ENCODE measurements at places on chromosomes 4 and X.

GRCh38 chrX:130575831-130576389 lies 174.1 kb downstream of the RBMX2 start:
- DNase-seq: no peak

GRCh38 chr4:177371461-177371860 lies 61.8 kb downstream of the NEIL3 start:
- no peak for DNase-seq

GRCh38 chr4:55214172-55214571 lies 88.8 kb upstream of the KDR start:
- DNase-seq: no peak

GRCh38 chrX:8967461-8967860 lies 66.5 kb downstream of the FAM9B start:
- no peak for DNase-seq

GRCh38 chrX:11540532-11541377 lies 125.0 kb downstream of the ARHGAP6 start:
- DNase-seq: no peak

- no peak for DNase-seq
Measured at GRCh38 chr4:122542411-122543236, 78.2 kb downstream of the IL21 start.

GRCh38 chr4:76977736-76978350 lies 28.3 kb downstream of the SEPTIN11 start:
- DNase-seq: no peak

DNA sequence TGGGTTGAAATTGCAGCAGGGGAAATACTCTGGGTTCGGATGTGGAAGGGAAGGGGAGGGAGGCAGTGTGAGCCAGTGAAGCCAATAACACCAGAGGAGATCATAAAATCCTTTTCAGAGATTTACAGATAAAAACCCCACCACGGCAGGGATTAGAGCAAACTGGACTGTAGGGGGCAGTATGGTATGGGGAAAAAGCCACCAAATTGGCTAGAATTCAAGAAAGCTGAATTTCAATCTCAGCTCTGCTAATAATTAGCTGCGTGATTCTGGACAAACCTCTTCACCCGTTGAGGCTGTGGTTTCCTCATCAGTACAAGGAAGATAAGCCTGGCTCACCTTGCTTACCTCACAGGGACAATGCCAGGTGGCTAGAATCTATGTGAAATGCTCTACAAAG lies 108.1 kb downstream of the ATG4A start:
- no peak for DNase-seq

GRCh38 chr4:54446581-54446980 lies 211.2 kb upstream of the KIT start:
- DNase-seq: no peak

- no peak for DNase-seq
Measured at GRCh38 chrX:19883878-19884277, 3.5 kb downstream of the SH3KBP1 start.

- DNase-seq: no peak
Measured at GRCh38 chr4:137226221-137226620, 306.1 kb downstream of the PCDH18 start.

DNA sequence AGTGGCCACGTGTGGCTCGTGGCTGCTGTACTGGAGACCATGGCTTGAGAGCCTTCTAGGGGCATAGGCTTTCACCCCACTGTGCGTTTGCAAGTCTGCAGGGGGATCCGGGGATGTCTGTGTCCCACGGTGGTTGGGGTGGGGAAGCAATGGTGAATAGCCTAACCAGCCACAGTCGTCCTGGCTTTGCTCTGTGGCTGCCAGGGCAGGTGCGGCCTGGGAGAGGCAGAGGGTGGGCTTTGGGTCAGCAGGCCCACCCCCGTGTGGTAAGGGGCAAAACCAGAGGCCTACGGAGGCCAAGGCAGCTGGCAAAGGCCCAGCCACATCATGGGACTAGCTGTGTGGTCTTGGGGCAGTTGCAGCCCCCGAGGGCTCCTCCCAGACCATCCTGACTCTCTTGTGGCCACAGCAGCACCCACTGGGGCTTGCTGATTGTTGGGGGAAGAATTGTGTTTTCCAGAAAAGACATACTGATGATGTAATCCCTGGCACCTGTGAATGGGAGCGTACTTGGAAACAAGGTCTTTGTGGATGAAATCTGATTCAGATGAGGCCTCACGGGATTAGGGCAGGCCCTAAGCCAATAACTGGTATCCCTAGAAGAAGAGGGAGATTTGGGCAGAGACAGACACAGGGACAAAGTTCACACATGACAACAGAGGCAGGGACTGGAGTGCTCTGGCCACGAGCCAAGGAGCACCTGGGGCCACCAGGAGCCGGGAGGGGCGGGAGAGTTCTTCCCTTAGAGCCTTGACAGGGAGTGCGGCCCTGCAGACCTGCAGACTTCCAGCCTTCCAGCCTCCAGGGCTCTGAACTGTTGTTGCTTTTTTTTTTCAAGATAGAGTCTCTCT lies 2.9 kb downstream of the CPZ start:
- no peak for DNase-seq

DNA sequence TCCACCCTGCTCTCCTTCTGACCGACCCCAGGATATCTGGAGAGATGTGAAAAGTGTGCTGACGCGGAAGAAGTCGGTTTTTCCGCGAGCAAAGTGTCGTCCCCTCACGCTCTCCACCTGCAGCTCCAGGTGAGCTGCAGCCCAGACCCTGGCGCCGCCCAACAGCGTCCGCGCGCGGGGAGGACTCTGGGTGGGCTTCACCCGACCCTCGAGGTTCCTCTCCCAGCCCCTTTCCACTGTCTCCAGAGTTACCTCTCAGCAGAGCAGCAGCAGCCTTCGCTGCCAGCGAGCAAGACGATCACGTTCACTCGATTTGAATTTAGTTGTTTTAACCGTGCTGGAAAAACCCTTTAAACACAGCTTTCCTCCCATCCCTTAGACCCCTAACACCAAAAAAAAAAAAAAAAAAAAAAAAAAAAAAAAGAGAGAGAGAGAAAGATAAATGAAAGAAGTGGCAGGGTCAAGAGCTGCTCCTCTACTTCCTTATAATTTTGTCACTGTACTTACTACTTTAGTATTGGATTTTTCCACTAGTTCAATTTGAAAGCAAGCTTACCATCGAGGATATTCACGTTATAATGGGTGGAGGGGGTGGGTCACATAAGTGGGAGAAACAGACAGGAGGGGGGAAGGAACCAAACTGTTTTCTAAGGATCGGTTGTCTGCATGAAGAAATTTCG lies 758 bp upstream of the NR3C2 start:
- DNase-seq: no peak

- DNase-seq: peak; percentile 78
Measured at GRCh38 chrX:53312946-53313727, 31.8 kb upstream of the IQSEC2 start.

GRCh38 chr4:98606894-98607293 lies 51.5 kb downstream of the TSPAN5 start:
- no peak for DNase-seq

DNA sequence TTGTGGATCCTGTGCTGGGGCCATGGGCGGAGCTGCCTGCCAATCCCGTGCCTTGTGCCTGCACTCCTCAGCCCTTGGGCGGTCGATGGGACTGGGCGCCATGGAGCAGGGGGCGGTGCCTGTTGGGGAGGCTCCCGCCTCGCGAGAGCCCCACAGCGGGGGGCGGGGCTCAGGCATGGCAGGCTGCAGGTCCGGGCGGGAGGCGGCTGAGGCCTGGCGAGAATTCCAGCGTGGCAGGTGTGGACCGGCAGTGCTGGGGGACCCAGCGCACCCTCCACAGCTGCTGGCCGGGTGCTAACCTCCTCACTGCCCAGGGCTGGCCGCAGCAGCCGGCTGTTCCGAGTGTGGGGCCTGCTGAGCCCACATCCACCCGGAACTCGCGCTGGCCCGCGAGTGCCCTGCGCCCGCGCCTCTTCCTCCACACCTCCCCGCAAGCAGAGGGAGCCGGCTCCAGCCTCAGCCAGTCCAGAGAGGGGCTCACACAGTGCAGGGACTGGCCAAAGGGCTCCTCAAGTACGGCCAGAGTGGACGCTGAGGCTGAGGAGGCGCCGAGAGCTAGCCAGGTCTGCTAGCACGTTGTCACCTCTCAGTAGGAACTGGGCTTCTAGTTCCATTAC lies 85.9 kb downstream of the GBA3 start:
- no peak for DNase-seq

DNA sequence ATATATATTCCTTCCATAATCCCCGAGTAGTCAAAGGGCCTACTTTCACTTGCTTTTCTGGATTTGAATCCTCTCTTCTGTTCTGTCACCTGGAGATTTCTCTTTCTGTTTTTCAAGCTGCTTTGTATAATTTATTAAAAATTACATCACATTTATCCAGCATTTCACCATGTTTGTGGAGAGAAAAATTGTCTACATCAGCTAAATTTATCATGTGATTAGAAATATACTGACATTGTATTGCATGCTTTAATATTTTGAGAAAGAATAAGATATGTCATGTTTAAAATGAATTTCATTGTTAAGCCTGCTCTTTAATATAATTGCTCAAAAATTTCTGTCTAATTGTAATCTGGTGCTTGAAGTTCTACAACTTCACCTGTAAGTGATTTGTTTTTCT lies 323.1 kb upstream of the DKK2 start:
- DNase-seq: no peak

DNA sequence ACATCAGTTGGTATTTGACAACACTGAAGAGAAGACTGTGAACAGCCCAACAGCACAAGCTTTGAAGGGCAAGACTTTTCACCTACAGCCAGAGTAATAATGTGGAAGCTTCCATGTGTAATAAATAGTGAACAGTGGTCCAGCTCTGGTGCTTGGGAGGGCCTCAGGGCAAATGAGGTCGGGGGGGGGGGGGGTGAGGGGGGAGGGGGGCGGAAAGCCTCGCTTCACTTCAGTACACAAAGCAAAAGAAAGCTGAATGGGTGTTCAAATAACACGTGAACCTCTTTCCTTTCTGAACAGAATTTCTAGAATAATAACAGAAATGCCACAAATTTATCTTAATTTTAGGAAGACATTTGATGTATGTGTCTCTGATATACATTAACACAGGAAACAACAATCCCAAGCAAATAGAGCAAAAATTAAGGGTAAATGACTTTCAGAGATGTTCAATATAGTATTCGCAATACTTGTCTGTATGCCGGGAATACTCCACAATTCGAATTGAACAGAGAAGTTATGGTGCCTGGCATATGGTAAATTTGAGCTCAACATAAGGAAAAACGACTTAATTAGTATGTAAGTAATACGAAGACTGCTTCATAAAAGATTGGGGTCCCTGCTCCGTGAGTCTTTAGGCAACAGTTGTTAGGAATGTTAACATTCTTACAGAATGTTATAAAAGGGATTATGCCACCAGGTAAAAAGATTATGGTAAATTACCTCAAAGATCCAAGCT lies 92.6 kb downstream of the FRYL start:
- no peak for DNase-seq

DNA sequence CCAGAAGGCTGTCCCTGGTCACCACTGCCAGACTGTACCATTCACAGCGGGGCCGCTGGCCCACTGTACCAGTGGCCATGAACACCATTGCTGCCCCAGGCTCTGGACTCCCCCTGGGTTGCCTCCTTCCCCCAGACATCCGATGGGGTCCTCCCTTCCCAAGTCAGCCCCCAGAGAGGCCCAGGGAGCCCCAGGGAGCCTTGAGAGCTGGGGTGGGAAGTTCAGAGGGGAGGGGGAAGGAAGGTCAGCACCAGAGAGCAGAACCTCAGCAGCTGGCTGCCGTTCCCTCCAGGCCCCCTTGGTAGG lies 441 bp upstream of the ARHGAP4 start:
- no peak for DNase-seq

GRCh38 chr4:95107635-95108034 lies 349.9 kb downstream of the BMPR1B start:
- DNase-seq: no peak

- DNase-seq: no peak
Measured at GRCh38 chr4:42489095-42489494, 91.8 kb downstream of the SHISA3 start.

DNA sequence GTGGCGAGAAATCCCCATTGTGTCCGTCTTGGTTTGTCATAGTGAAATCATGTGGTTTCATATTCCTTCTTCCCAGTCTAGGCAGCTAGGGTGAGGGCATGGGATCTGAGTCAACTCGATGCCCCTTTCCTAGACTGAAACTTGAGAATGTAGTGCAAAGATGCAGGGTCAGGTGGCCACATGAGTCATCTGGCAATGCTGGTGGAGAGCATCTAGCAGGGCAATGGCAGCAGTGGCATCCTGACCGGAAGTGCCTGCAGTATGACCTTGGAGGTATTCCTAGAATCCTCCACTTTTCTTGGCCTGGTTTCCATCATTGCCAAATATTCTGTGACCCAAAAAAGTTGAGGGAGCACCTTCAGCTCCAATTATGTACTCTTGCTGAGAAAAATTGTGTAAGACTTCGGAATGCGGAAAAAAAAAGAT lies 39.1 kb upstream of the TMEM184C start:
- no peak for DNase-seq

DNA sequence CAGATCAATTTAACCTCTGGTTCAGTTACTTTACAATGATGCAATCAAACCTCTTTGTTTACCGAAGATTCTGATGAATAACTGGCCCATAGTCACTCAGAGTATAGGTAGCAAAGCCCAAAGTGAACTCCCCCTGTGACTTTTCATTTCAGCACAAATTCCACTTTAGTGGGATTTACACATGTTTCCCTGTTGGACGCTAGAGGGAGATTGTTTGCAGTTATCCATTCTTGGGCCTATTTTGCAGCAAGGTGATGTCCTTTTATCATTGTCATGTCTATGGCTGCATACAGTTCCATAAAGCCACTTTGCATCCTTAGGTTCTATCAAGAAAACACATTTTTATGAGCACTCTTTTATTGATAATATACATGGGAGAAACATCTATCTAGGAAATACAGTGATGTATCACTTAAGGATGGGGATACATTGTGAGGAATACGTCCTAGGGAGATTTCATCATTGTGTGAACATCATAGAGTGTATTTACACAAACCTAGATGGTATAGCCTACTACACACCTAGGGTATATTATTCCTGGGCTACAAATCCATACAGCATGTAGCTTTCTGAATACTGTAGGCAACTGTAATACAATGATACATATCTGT lies 14.5 kb upstream of the DKK2 start:
- no peak for DNase-seq

GRCh38 chr4:116531026-116531425 lies 554.4 kb downstream of the TRAM1L1 start:
- no peak for DNase-seq

DNA sequence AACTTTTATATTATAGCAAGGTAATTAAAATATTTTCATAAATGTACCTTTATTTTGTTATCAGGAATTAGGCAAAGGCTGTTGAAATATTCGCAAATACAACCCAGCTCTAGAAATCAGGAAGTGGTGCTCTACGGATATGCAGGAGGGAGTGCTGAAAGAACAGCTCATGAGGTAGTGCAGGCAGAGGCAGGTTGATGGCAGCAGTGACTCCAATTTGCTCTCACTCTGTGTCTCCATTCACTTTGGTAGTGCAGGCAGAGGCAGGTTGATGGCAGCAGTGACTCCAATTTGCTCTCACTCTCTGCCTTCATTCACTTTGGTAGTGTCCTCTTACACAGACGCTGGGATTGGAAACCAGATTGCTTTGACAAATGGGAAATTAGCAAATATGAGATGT lies 277.9 kb downstream of the TRIML1 start:
- DNase-seq: no peak

GRCh38 chr4:161573836-161574235 lies 590.0 kb downstream of the FSTL5 start:
- no peak for DNase-seq

Measured in omental fat pad (tissue), 4 donors.